NCI-H2107 (cell line): ENCODE measurements at places on chromosomes 5 and 9.

- no peak for DNase-seq
Observed at GRCh38 chr9:130198501-130199179, 26.4 kb downstream of the NCS1 start.

- no peak for DNase-seq
Observed at GRCh38 chr9:32339424-32339823, 45.0 kb upstream of the ACO1 start.

GRCh38 chr5:173454736-173455598, 126.8 kb upstream of the STC2 start:
- DNase-seq: no peak

- no peak for DNase-seq
Observed at GRCh38 chr5:6718718-6719117, 5.5 kb downstream of the TENT4A start.

DNA sequence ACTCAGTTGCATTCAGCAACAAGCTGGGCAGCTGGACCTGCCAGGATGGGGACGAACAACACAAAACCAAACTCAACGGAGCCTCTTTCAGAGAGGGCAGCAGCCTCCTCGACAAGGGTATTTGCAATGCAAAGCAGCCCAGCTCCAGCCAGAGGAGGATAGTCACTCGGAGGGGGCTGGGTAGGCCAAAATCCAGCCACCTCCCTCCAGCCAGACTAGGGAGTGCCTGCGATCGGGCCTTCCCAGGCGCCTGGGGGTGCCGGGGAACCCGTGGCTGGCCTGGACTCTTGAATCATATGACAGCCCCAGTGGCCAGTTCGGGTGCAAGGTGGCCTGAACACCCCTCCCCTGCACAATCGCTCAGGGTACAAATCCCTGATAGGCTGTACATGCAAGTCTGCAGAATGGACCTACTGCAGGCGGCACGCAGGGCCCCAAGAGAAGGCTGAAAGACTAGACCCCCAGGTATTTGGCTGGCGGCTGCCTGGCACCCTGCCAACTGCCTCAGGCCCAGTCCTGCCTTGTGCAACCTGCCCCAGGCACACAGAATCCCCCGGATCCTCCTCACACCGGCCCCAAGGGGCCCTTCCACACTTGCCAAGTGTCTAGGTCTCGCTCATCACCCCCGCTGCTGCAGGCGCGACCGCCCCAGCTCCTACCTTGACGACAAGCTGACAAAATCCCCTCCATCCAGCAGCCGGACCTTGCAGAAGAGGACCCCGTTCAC, 1.3 kb downstream of the EEIG1 start:
- DNase-seq: no peak

DNA sequence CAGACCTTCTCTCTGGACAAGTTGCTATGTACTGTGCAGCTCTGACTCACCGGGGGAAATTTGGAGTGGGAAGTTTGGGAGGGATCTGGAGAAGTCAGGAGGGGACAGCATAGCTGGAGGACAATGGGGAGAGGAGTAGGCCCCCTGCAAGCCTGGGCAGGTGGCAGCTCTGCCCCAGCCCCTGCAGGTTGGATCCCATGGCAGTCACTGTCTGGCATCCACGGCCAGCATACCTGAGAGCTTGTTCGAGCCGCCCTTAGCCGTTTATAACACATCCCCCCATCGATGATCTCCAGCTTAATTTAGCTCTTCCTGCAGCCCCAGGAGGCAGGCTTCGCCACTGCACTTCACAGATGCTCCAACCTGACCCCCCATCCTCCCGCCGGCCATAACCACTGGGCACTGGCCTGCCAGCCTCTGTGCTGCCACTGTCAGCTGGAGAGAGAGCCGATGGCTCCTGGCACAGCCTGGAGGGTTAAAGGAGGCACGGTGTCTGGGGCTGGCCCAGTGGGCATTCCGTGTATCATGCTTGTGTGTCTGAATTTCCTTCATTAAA, 57.7 kb upstream of the RNU6ATAC start:
- no peak for DNase-seq

DNA sequence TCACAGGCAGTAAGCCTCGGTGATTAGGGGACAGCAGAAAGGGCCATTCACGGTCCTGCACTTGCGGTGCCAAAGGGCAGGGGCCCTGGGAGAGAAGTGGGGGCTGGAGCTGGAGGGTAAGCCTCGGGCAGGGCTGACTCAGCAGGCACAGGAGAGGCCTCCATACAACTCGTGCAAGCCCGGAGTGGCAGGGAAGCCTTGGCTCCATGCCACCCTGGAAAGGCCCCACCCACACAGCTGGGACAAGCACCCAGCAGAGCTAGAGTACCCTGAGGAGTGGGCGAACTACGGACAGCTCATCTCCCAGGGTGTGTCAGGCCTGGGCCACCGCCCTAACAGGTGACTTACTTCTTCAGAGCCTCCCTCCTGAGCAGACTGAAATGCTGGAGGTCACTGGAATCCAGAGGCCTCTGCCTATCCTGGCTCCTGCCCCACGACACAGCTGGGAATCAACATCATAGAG, 5.6 kb upstream of the CAMK2A start:
- no peak for DNase-seq

GRCh38 chr9:132910376-132910775, 31.7 kb downstream of the SPACA9 start:
- no peak for DNase-seq

- DNase-seq: peak; percentile 6
Observed at GRCh38 chr5:67350185-67350584, 153.6 kb upstream of the CD180 start.

DNA sequence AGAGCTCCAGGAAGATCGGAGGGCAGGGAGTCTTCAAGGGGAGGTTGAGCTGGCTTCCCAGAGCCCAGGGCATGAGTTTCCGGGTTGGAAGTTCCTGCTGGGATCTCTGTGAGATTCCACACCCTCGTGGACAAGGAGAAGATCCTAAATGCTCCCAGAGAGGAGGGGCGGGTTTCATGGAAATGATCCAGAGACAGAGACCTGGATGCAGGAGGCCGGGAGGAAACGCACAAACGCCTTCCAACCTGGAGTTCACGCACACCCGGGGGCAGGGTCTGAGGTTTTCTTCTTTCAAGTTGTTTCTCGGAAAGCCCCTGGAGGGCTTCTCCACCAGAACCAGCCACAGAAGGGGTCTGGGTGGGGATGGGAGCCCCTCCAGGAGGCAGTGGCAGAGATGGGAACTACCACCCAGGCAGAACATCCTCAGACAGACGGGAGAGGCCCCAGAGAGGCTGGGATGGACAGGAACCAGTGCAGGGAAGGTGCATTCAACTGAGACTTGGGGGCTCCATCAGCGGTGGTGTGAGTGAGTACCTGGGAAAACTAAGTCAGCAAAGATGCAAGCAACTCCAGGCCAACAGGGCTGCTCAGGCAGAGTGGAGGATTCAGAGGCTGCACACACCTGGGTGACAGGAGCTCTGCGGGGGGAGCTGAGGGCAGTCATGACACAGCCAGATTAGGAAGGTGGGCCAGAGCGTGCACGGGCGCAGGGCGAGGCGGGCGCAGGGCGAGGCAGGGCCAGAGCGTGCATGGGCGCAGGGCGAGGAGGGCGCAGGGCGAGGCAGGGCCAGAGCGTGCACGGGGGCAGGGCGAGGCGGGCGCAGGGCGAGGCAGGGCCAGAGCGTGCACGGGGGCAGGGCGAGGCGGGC, 52.1 kb upstream of the EXOC3 start:
- no peak for DNase-seq

DNA sequence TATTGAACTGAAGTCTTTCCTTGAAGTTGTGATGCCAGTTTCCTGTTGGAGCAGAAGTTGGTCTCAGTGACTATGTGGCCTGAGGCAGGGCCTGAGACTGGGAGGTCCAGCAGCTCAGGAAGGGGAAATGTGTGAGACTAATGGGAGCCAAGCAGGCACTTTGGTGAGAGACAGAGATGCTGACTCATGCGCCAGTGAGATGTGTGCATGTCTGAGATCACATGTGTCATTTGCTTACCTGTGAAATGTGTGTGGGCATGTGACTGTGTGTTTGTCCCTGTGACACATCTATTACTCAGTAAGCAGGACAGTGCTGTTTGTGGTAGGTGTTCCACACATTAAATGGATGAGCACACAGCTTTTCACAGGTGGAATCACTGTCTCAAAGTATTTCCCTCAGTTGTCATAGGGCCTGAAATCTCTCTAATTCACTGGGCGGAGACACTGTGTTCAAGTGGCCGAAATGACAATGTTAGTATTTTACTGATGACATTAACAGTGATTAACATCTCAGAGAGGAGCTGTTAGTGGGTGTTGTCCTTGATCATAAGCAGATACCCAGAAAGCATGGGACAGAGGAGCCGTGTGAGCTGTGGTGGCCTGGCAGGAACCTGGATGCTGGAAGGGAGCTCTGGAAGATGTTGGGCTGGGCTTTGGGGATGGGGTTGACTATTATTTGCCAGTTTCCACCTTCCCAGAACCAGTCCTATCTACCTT, 7.4 kb downstream of the NPR2 start:
- DNase-seq: no peak
